Stimulated activated CD8-positive, alpha-beta memory T cell treated with anti-CD3 and anti-CD28 coated beads, Interleukin-7, amount 100 ng/mL, for 4 hours (primary cell): ENCODE measurements at places on chromosomes 1 and 21.

- DNase-seq, result no peak
Measured at GRCh38 chr21:36349315-36349714, 29.3 kb downstream of the MORC3 start.

DNA sequence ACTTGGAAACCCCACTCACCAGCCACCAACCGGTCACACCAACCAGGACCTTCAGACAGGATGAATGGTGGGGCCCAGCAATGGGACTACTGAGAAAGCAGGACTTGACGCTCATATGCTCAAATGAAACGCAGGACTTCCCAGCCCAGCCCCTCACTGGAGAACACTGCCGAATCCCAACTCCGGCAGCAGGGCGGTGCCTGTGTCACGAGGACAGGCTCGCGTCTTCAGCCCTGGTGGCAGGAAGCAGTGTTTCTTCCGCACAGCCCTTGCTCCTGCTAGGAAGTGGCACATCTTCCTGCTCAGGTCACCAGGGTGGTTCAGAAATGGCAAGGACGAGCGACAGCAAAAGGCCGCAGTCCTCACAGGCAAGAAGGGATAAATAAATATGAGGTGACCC, 38.9 kb downstream of the CD58 start:
- no peak for DNase-seq

- no peak for DNase-seq
Measured at GRCh38 chr1:162878000-162878596, 17.1 kb upstream of the CCDC190 start.

GRCh38 chr21:34814529-34814951, 145.7 kb downstream of the CLIC6 start:
- no peak for DNase-seq

- DNase-seq, result no peak
Measured at GRCh38 chr1:99600782-99601181, 45.1 kb upstream of the PALMD start.

GRCh38 chr1:228717081-228717480, 18.2 kb upstream of the RHOU start:
- no peak for DNase-seq

GRCh38 chr1:9449976-9450696, 89.1 kb upstream of the SLC25A33 start:
- no peak for DNase-seq

DNA sequence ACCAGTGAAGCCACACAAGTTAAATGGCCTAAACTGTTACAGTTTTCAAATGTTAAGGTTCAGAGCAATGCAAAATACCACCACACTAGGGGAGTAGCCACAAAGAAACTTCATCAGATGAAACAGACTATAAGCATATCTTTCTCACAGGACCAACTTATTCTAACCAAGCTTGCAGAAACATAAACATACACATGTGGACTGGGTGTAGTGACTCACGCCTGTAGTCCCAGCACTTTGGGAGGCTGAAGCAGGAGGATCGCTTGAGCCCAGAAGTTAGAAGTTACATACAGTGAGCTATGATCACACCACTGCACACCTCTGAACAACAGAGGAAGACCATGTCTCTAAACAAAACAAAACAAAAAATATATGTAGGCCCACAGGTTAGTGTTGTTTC, 17.3 kb downstream of the WDR47 start:
- no peak for DNase-seq

DNA sequence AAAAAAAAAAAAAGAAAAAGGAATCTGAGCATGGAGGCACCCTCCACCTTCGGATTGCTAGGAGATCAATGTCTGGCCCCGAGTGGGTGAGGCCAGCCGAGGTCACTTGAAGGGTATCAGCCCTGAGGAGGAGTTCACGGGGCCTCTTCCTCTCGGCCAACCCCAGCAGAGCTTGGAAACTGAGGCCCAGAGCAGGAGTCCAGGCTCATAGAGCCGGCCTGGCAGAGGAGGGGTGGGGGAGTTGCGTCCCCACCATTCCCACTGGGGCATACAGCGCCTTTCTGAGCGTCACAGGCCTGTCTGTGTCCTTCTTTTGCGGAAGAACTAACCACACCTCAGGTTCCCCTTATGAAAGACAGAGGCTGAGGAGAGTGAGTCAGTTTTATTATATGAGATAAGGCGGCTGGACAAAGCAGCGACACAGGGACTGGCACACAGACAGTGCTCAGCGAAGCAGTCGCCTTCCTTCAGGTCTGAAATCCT, 17.1 kb upstream of the EPHA2 start:
- no peak for DNase-seq

- DNase-seq, result no peak
Measured at GRCh38 chr1:30735124-30735523, 11.7 kb upstream of the MATN1 start.

DNA sequence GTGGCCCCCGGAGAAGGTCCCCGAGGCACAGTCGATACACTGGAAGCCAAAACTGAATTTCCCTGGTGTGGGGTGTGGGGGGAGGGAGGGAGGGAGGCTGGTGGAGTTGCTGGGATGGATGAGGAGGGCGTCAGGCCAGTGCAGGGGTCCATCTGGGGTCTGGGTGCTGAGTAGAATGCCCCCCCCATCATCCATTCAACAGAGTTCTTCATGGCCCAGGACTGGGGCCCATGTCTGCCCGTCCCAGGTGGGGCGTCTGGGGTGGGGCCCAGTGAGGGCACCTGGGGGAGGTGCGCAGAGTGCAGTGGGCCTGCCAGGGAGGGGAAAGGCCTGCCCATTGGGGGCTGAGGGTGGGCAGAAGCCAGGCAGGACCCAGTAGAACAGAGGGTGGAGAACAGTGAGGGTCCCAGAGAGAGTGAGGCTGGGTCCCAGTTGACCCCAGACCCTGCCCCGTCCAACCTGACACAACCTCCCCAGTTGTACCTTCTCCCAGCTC, 1.9 kb downstream of the TNFRSF18 start:
- no peak for DNase-seq

GRCh38 chr1:89757532-89757931, 63.3 kb upstream of the LRRC8D start:
- no peak for DNase-seq

GRCh38 chr1:179127163-179127895, 45.5 kb downstream of the TOR3A start:
- DNase-seq, result no peak

GRCh38 chr1:99680270-99680669, 34.4 kb downstream of the PALMD start:
- no peak for DNase-seq

DNA sequence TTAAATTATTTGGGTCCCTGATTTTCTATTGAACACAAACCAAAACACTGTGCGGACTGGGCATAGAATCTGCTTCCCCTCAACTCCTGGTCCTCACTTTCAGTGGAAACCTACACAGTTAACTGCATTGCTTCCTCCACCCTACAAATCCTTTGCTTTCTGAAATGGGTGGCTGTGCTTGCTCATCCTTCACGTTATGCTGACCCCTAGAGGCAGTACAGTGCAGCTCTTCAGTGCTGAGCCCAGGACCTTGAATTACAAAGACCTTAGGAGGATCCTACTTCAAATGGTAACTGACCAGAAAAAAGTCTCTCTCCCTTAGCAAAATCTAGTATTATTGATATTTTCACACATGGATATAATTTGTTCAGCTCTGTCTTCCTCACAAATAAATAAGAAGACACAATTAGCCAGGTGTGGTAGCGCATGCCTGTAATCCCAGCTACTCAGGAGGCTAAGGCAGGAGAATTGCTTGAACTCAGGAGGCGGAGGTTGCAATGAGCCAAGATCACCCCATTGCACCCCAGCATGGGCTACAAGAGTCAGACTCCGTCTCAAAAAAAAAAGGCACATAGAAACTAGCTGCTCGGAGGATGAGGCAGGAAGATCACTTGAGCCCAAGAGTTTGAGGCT, 63.4 kb upstream of the L1TD1 start:
- DNase-seq, result no peak

DNA sequence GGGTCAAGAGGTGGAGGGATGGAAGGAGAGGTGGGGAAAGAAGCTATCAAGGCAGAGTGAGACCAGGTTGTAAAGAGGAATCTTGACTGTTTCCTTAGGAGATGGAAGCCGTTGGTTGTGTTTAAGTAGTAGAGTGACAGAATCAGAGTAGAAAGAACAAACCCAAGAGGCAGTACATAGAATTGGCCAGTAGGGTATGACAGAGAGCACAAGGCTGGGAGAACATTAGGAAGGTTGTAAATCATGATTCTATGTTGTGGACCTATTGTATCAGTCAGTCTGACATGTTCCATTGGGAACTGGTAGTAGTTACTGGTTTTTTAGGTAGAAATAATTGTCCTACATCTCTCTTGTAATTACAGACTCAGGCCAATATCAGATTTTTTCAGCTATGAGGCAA, 486.9 kb upstream of the USP24 start:
- DNase-seq, result no peak

DNA sequence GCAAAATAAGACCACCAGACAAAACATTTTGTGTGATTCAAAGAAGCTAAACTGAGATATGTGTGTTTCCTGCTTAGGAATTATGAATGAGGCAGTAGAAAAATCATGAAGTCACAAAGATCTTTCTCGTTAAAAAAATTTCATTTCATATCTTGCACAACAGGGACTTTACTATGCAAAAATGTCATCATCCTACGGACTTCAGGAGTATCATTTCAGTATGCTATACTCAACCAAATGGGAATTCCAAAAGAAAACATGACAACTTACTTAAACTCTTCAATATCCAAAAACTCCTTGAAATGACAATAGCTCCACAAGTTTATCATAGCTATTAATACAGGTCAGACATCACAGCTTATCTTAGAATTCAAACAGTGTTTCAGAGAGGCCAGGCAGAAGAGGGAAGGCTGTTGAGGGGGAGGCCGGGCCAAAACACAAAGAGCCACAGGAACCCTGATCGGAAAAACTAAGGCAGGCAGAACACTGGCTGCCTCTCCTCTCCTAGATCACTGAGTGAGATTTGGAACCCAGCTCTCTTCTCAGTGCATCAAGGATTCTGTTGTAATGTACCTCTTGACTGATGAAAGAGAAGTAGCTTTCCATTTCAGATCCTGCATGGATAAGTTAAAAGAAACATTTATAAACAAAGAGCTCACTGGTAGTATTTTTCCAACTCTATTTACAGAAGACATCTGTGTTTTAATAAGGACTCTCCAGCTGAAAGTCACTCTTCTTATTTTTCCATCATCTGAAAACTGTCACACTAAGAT, 66.9 kb downstream of the TESK2 start:
- no peak for DNase-seq

- DNase-seq, result no peak
Measured at GRCh38 chr1:204736836-204737235, 51.3 kb upstream of the LRRN2 start.

GRCh38 chr1:242673652-242674051, 149.2 kb upstream of the PLD5 start:
- no peak for DNase-seq

GRCh38 chr1:117589544-117589943, 16.3 kb upstream of the TENT5C start:
- DNase-seq, result no peak

DNA sequence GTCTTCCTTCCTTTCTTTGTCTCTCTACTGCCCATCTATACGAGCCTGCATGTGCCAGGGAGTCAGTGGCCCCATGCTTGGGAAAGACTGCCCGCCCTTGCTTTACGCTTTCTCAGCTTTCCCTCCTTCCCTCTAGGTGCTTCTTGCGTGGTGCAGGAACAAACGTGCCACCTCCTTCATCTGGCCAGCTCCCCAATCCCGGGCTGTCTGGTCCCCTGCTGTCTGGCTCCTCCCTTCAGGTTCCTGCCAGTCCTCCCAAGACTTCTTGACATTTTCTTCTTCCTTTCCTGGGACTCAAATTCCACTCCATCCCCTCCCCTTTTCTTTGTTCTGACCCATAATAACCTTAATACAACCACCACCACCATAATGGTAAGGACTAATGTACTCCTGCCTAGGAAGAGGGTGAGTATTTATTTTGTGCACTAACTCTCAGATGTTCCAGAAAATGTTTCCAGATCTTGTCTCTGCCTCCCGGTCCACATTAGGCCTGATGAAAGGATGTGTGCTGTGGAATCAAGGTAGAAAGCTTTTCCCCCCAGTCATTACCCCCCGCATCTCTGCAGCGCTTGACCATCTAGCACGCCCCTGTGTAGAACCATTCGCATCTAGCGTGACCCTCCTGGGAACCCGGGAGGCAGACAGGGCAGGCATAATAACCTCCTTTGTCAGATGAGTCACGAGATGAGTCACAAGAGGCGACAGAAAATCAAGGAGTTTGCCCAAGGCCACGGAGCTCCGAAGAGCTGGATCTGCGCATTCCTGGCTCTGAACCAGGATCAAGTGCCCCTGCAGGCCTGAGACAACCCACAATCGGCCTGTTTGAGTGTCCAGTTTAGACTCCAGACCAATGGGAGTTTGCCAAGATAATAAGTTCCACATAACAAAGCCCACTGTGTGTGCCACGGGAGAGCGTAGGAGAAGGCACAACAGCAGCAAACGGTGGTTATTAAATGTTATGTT, 60.1 kb upstream of the NEK2 start:
- DNase-seq, result no peak

DNA sequence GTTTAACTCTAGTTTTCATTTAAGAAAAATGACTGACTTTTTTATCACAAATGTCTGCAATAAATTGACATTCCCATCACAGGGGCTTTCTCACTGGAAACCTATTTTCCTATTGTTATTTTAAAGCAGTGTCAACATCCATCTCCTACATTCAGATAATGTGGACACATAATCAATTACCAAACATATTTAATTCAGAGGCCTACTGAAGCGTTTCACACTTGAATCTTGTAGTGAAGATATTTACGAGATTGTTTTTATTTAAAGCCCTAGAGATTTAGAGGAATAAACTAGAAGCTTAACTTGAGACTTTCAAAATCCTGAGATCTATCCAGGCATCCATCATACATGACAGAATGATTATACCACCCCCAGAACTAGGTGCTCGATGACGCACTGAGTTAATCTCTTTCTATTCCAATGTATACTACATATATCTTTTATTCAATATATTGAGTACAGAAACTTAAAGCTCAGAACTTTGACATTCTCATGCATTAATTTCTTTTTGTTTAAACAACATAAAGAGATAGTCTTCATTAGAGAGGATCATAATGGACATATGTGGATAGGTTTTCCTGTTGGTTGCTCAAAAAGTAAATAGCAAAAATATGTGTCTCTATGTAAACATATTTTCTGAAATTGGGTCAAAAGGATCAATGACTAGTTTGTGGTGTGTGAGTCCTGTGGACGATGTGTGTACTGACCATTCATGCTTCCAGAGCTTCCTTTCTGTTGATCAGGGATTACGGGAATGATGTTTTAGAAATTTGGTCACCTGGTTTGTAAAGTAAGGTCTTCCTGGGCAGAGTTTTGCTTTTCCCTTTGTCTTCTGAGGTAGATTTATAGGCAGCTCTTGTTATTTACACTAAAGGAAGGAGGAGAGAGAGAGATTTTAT, 171.5 kb upstream of the HMCN1 start:
- no peak for DNase-seq

DNA sequence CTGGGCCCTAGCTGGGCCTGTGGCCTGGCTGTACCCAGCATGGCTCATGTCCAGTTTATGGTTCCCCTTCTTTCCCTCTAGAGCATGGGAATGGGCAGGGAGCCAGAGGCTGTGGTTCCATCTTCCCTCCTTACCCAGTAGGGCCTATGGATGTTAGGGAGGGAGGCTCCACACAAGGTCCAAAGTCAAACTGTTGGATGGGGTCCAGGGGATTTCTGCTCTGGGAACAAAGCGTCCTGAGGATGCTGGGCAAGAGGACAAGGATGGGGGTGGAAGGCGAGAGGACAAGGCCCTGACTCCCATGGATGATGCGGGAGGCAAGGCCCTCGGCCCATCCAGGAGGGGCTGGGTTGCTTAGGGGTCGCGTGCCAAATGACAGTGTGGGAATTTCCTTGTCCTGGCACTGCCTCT, 17.3 kb downstream of the CSF1 start:
- DNase-seq, result no peak
